ENCODE measurements at places on chromosomes 1 and 21.

DNA sequence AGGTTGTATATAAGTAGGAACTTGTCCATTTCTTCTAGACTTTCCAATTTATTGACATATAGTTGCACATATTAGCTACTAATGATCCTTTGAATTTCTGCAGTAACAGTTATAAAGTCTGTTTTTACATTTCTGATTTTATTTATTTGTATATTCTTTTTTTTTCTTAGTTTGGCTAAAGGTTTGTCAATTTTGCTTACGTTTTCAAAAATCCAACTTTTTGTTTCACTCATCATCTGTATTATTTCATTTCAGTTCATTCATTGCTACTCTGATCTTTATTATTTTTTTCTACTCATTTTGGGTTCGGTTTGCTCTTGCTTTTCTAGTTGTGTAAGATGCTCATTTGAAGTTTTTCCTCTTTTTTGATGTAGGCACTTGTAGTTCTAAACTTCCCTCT is 97.9 kb downstream of the RPS6KC1 start:
- DNase-seq: no peak

GRCh38 chr1:207362962-207363860 is 41.7 kb downstream of the CD55 start:
- no peak for DNase-seq

DNA sequence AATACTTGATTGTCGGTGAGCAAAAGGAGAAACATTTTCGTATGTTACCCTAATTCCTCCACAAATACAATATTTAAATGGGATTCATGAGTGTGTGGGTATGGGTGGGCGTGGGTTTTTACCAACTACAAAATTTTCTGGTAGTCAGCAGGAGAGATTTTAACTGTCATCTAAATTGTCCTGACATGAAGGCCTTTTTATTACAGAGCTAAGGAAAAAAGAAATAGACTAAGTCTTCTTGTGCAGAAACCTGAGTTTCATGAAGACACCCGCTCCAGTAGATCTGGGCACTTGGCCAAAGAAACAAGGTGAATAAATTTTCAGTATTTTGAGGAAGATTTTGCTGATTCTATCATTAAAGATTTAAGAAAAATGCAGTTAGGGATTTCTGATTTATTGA is 752 bp downstream of the RGS18 start:
- no peak for DNase-seq

DNA sequence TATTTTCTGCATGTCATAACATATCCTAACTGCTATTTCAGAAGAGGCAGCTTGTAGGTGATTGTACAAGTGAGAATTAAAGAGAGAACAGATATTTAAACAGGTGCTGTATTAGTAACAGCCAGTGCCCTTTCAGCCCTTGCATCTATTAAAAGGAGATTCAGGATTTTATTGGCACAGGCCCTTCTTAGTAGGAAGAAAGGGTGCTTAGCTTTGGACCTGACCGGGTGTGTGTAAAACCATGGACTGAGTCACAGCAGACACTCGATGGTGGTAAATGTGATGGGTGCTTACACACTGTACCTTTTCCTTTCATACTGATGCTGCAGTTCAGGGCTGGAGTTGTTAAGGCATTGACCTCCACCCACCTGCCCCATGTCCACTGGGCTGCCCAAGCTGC is 12.7 kb upstream of the CD101 start:
- DNase-seq: no peak

- DNase-seq: no peak
These were observed 24.6 kb downstream of the SLC27A3 start for GRCh38 chr1:153799566-153800465.

DNA sequence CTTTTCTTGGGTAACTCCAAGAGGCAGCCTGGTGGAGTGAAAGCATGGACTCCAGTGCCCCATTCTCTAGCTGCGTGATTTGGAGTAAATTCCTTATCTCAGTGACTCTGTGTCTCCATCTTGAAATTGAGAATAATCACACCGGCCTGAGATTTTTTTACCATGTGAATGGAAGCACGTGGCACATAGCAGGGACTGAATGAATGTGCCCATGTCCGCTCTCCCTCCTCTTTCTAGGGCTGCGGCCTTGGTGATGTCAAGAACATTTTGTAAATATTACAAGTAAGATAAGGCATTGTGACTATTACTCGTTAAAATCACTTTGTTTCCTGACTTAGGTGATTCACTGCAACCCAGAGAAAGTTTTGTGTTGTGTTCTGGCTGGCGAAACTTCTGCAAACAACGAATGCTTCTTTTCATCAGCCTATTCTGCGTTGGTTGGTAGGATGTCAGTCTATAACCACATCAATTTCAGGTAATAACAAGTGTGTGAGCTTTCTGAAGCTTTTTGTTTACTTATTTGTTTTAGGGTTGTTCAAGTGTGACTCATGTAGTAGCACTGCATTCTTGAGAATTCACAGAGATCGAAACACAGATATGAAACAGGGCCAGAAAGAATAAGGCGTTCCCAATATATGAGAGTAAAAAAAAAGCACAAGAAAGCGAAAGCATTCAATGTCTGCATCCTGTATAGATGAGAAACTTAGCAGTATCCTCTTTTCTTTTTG is 135.7 kb upstream of the SLC45A1 start:
- no peak for DNase-seq

- DNase-seq: no peak
These were observed 53.2 kb downstream of the SYT2 start for GRCh38 chr1:202656951-202657646.

DNA sequence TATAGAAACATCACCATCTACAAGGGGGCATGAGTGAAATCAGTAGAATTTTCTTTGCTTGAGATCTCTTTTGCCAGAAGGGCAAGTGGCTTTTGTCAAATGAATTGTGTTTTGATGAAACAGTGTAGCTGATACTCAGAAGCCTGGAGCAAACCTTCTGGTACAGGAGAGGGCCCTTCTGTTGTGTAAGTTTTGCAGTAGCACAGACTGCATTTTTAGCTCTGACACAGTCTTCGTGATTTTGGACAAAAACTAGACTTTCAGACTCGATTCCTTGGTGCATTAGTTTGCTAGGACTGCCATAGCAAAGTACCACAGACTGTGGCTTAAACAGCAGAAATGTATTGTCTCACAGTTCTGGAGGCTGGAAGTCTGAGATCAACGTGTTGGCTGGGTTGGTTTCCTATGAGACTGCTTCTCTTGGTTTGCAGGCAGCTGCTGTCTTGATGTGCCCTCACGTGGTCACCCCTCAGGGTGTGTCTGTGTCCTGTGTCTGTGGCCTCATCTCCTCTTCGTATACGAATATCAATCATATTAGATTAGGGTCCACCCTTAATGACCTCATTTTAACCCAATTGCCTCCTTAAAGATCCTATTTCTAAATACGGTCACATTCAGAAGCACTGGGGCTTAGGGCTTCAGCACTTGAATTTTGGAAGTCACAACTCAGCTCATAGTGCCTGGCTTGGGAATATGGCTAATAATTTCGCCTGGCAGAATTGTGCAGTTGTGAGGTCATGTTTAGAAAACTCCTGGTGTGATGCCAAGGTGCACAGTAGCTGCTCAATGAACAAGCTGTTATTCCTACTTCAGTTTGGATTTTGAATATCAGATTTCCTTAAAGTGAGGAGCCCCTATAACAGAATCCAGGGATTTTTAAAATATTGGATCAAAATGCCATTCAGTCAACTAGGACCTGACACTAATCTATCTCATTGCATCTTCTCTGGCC is 21.2 kb upstream of the DISC1 start:
- DNase-seq: no peak

GRCh38 chr1:154623358-154623757 is 15.4 kb upstream of the ADAR start:
- DNase-seq: no peak

GRCh38 chr1:50710099-50710498 is 250.0 kb downstream of the FAF1 start:
- DNase-seq: no peak

DNA sequence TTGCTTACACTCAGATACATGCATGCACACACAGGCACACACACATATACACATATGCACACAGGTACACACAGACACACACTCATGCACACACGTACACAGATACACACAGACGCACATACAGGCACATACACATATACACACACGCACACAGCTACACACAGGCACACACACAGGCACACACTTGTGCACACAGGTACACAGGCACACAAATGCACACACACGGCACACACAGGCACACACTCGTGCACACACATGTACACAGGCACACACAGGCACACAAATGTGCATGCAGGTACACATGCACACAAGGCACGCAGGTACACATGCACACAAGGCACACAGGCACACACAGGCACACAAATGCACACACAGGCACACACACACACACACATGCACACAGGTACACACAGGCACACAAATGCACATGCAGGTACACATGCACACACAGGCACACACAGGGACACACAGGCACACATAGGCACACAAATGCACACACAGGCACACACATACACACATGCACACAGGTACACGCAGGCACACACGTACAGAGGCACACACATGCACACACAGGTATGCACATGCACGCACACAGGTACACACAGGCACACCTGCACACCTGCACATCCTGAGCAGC is 110.0 kb downstream of the WDR4 start:
- DNase-seq: no peak

Measured in activated naive CD4-positive, alpha-beta T cell treated with anti-CD3 and anti-CD28 coated beads, Interleukin-2, amount 50 U/mL, for 72 hours (primary cell).